Effector CD8-positive, alpha-beta T cell (primary cell): ENCODE measurements at places on chromosomes 12 and 14.

GRCh38 chr14:104734991-104735779 lies 11.2 kb downstream of the ADSS1 start:
- no peak for DNase-seq

- DNase-seq: no peak
These were observed 506.5 kb downstream of the TMEM117 start for GRCh38 chr12:44342371-44342770.

- no peak for DNase-seq
These were observed 72.2 kb downstream of the SPTB start for GRCh38 chr14:64807551-64807950.

- no peak for DNase-seq
These were observed 7.0 kb downstream of the CDK2AP1 start for GRCh38 chr12:123264642-123265041.
